ENCODE measurements at places on chromosomes 7 and 10. TPM values are rescaled to one million over a fixed set of nuclear protein-coding genes. Genes with fewer than 3 reads are reported as not detected.
A peak's percentile ranks its signal among the peaks of the same experiment; 100 is the strongest.

The GPR37 gene
- 39.1 TPM for total RNA-seq

The SORCS1 gene
- 16.7 TPM for total RNA-seq

The ZNF488 gene
- total RNA-seq = 0.41 TPM

The ADIRF gene
- 0.41 TPM for total RNA-seq

The NUDT1 gene
- total RNA-seq = 15.5 TPM

The PRSS37 gene
- not detected for total RNA-seq

The ASB13 gene
- total RNA-seq = 18.8 TPM

The WDR86 gene
- 49.7 TPM for total RNA-seq

The NUTM2E gene
- under 0.01 TPM for total RNA-seq

The HOXA4 gene
- not detected for total RNA-seq

The MBL2 gene
- total RNA-seq = not detected

The ACBD7 gene
- 10.6 TPM for total RNA-seq

The VWA2 gene
- 2.9 TPM for total RNA-seq

The FAM237B gene
- total RNA-seq = under 0.01 TPM

The C7orf33 gene
- total RNA-seq = not detected

GRCh38 chr7:4631380-4632179, 50.5 kb upstream of the FOXK1 start:
- peak; percentile 66 for DNase-seq

GRCh38 chr10:70192326-70192968, 22.1 kb upstream of the SAR1A start:
- no peak for DNase-seq

DNA sequence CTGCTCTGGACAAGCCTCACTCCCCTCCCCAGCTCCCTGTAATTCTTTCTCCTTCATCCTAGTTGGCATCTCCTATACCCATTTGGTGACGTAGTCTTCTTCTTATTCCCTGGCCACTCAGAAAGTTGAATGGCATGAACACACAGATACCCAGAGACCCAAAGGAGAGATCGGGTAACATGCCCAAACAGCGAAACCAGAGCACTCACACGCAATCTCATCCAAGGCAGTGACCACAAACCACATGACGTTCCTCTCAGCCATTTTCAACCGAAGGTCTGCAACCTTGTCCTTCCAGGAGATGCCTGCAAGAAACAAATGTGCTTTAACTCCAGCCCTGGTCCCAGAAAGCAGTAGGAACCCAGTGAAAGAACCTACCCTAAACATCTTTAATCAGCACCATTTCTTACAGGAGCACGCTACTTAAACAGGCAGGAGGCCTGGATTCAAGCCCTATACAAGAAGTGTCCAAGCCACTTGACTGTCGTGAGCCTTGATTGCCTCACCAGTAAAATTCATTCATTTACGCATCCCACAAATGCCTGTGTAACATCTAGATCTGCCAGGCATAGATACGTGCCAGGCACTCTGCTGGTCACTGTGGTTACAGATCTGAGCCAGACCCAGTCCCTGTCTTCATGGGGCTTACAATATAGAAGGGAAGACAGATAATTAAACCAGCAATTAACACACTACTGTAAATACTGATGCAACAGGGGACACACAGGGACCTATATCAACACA, 37.1 kb downstream of the XPNPEP1 start:
- DNase-seq = no peak

DNA sequence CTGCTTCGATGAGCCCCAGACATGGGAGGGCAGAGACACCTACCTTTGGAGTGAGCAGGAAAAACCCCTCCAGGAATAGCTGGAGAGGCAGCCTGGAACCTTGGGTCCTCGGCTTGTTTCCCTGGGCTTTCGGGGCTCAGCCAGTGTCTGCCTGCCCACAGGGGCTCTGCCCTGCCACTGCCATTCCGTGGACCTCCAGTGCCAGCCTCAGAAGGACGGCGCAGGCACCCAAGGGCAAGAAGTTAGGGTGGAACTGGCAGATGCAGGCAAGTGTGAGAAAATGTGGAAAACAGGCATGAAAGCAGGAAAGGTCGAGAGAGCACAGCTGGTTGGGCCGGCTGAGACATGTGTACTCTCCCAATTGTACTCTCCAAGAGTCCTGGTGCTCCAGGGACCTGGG, 281.5 kb downstream of the GRID1 start:
- DNase-seq = no peak

DNA sequence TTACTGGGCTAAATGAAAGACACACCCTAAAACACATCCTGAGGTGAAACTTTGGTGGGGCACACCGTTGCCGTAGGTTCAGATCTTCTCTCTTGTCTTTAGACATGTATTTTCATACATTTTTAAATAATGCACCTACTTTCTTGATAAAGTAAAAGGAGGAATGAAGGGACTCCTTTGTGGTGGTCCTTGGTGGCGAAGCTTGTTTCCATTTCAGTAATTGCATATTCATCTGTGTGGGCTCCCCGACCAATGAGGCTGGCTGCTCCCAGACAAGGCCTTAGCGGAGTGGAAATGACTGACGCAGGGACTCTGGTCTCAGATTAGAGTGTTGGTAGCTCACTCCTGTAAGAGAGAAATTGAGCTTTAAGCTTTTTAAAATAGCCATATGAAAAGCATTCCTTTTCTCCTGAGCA, 815 bp downstream of the CCSER2 start:
- DNase-seq = no peak

GRCh38 chr10:129470103-129470851, 3.2 kb downstream of the MGMT start:
- no peak for DNase-seq

DNA sequence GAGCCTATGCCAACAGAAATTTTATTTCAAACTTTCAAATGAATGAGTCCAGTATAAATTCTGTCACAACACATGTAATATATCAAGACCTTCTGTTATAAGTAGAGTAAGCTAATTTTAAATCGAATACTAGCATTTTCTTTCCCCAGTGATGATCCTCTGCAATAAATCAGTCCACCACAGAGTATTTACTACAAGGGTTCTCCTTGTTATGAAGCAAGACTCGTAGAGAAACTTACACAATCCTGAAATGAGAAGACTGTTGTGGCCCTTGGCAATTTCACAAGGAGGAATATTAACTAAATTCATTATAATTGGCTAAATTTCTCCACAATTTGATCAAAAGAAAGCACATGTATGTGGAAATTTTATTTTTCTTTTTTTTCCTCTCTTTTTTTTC, 312.4 kb upstream of the DGKB start:
- no peak for DNase-seq

GRCh38 chr7:132475669-132476116, 100.6 kb downstream of the PLXNA4 start:
- DNase-seq = no peak

- DNase-seq = no peak
Measured at GRCh38 chr7:98285157-98286092, 3.9 kb downstream of the BRI3 start.

DNA sequence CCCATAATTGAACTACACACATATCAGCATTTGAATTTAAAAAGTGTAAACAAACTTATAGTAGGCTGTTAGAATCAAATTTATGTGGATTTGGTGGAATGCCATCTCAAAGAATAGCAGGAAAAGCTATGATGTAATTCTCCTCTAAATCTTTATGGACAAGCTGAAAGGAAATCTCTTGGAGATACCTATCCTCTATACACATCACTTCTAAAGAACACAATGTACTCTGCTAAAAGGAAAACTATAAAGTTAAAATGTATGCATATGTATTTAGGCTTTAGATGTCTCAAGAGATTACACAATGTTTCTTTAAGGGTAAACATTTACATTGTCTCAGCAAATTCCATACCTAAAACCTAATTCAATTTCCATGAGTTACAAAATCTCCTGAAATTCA, 323.3 kb downstream of the CRPPA start:
- DNase-seq = no peak

GRCh38 chr10:53107711-53108110, 335.1 kb upstream of the MBL2 start:
- DNase-seq = no peak

- peak; percentile 53 for DNase-seq
Measured at GRCh38 chr10:96089670-96090462, 40.2 kb upstream of the ZNF518A start.

DNA sequence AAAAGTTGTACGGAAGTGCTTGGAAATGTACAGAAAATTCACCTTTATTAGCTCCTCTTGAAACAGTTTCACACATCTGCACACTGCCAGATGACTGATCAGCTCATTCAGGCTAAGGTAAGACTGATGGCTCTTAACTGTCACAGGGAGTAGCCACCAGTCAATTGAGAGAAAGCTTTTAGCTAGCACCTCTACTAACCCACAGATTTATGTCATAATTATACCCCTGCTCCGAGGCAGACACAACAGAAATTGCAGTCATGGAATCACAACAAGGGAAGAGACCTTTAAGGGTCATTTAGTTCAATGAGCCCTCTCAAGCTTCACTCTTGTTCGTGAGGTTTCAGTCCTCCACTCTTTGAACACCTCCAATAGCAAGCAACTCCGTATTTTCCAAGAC, 235.4 kb downstream of the TRIL start:
- no peak for DNase-seq

- no peak for DNase-seq
Measured at GRCh38 chr10:96255549-96256333, 15.6 kb downstream of the BLNK start.

DNA sequence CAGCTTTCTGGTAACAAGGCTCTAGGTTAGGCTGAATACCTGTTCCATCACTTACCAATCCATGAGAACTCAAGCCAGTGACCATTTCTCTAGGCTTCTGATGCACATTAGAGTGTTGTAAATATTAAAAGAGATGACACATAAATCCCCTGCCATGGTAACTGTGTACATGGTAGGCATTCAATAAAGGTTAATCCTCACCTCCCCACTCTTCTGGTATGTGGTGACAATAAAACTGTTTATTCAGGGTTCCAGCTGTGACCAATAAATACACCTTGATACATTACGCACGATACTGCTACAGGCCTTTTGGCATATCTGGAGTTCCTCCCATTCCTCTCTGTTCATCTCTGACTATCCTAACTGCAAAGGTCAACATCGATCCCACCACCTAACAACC, 171.9 kb downstream of the SRPK2 start:
- DNase-seq = no peak

- no peak for DNase-seq
Measured at GRCh38 chr10:63591600-63592379, 70.6 kb downstream of the REEP3 start.

DNA sequence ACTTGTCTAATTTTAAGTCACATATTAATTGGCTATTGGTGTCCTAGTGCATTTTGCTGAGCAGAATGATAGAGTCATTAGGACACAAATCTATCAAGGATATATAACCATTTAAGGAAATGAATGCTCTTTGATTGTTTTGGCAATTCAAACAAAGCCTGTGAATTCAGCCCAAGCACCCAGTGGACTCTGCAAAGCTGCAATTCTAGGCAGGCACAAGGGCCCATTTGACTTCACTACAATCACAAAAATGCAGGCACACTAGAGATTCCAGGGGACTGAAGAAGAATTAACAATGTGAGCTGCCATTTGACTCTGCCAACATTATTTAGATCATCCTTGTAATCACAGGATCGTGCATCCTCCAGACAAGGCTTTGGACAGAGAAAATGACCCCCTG, 544.2 kb upstream of the PHF14 start:
- no peak for DNase-seq

DNA sequence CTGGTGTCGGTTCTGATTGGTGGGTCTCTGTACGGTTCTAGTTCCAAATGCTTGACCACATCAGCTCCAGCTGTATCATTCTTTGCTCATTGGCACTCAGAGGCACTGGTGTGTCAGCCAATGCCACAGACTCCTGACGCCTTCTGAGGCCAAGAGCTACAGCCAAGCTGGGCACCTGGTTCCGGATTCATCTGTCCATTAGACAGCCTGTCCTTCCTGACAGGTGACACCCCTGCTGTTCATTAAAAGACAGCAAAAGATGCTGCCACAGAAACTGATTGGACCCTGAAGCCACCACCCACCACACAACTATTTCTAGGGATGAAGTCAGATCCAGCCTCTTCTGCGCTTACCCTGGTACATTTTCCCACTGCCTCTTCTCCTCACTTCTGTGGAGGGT, 35.6 kb downstream of the COL13A1 start:
- DNase-seq = no peak

- DNase-seq = no peak
Measured at GRCh38 chr7:40680657-40681056, 545.9 kb downstream of the SUGCT start.

DNA sequence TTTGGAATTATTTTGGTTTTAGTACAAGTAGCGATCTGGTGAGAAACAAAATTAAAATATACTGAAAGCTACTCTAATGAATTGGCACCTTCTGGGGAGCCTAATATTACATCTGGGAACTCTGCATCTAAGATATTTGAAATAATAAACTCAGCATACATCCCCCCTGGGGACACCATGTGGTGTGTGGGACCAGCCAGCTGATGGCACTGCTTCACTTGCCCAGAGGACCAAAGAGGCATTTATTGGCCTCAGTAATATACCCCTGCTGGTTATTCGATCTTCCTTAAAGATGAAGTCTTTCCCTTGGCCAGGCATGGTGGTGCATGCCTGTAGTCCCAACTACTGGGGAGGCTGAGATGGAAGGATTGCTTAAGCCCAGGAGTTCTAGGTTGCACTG, 195.1 kb upstream of the AUTS2 start:
- no peak for DNase-seq

DNA sequence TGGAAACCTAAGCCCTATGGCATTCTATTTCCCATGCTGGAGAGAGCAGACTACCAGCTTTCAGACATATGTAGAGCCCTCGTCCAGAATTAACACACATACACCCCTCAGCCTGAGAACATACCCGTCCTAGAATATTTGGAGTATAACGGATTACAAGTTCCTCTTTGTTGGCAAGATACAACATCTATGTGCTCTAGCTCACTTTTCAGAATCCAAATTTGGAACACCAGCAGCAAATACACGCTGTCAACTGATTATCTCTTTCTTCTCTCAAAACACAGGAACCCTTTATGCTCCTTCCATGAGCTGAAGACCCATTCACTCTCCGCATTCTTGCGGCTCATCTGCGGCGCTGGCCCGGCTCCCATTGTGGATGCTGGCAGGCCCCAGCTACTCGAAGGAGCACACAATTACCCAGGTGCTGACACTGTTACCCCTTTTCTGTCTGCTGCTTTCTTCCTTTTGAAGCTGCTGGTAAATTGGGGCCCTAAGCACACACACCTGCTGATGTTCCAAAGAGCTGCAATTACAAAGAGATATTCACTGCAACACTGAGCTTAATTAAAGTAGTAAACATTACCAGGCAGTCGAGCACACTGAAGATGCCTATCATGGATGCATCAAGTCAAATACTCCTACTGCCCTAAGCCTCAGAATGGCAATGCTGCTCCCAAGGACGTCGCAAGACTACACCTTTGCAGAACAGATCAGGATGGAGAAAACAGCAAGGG, 70.0 kb downstream of the VOPP1 start:
- no peak for DNase-seq

DNA sequence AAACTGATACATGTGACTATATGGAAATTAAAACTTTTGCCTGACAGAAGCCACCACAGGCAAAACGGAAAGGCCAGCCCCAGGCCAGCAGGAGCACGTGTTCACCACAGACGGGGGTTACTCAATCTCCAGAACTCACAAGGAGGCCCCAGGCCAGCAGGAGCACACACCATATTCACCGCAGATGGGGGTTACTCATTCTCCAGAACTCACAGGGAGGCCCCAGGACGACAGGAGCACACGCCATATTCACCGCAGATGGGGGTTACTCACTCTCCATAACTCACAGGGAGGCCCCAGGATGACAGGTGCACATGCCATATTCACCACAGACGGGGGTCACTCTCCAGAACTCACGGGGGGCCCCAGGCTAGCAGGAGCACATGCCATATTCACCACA, 61.5 kb downstream of the NKX6-2 start:
- DNase-seq = no peak

- DNase-seq = no peak
Measured at GRCh38 chr10:73923935-73924598, 13.1 kb downstream of the PLAU start.

- no peak for DNase-seq
Measured at GRCh38 chr7:137958470-137959431, 43.1 kb downstream of the CREB3L2 start.
